ENCODE measurements at places on chromosomes 4 and X.

DNA sequence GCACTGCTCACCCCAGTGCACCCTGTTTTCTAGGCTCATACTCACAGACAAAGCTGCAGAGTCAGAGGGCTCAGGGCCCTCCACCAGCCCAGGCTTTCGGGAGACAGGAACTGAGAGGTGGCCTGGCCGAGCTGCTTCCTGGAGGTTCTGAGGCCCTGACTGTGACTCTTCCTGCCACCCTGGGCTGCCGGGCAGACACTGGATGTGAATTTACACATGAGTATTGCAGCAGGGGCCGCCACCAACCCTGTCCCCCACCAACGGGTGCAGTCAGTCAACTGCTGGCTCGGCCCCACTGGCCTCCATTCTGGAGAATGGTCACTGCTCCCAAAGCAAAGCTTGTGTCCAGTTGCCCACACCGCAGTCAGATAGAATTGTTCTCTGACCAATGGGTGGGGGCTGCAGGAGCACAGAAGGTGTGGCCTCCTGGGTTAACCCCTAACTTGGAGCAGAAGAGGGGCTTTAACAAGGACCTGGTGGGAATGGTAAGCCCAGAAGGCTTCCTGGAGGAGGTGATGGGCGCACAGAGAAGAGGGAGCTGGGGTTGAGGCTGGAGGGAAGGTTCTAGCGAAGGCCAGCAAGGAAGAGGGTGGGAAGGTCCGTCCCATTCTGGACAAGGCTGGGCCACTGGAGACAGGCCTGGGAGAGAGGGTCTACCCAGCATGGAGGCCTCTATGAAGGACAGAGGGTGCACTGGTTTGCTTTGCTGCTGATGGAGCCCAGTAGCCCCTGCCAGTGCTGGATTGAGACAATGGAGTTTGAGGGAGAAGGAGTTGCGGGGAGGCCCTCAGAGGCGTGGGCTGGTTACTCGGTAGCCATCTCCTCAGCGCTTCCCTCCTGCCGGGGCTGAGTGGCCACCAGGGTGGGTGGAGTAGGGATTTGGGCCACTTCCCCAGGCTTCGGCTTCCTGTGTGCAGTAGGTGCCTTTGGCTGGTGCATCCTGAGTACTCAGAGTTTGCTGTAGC is 135.3 kb downstream of the CPZ start:
- peak; percentile 35 for DNase-seq
- no peaks in the 10 kb centered on the region for H3K36me3 ChIP-seq
- no peaks in the 10 kb centered on the region for H3K4me1 ChIP-seq
- H3K27ac ChIP-seq, result no peak overlapping the region
- no peak overlapping the region for H3K4me3 ChIP-seq
- H3K27me3 ChIP-seq, result peaks cover 17% of the 10 kb centered on the region

DNA sequence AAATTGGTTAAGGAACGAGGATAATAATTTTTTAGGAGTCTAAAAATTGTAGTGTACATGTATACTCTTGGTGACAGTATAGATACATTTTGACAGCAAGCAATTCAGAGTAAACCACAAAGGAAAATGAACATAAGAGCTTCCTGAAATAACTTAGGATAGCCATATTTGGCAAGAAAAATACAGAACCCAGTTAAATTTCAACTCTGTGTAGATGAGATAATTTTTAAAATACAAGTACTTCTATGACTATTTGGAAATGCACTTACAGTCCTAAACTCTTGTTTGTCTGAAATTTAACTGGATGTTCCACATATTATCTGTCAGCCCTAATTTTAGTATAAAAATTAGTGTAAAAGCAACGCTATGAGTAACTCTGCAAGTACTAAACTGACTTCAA is 124.4 kb upstream of the PCDH18 start:
- no peaks in the 10 kb centered on the region for H3K27me3 ChIP-seq
- no peak overlapping the region for H3K27ac ChIP-seq
- H3K4me3 ChIP-seq, result no peak overlapping the region

- peaks cover 32% of the 10 kb centered on the region for H3K4me1 ChIP-seq
- DNase-seq, result no peak
- peak overlapping the region; percentile 90 for H3K4me3 ChIP-seq
- peak overlapping the region; percentile 98 for H3K27ac ChIP-seq
- peaks cover 3% of the 10 kb centered on the region for H3K27me3 ChIP-seq
Observed at GRCh38 chr4:185201977-185202962, 1.5 kb downstream of the CFAP97 start.

DNA sequence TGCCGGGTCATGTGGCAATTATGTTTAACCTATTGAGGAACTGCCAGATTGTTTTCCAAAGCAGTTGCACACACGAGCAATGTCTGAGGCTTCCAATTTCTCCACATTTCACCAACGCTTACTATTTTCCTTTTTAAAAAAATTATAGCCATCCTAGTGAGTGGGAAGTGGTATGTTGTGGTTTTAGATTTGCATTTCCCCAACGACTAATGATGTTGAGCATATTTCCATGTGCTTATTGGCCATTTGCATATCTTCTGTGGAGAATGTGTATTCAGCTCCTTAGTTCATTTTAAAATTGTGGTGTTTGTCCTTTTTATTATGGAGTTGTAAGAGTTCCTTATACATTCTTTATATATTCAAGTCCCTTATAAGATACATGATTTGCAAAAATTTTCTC is 60.2 kb downstream of the MTMR1 start:
- no peak for DNase-seq

GRCh38 chr4:165540206-165540830 is 161.5 kb downstream of the CPE start:
- no peaks in the 10 kb centered on the region for H3K36me3 ChIP-seq
- H3K27ac ChIP-seq, result no peak overlapping the region
- H3K27me3 ChIP-seq, result peaks cover 28% of the 10 kb centered on the region

GRCh38 chr4:40144716-40145115 is 52.1 kb upstream of the RHOH start:
- H3K27me3 ChIP-seq, result no peaks in the 10 kb centered on the region
- DNase-seq, result no peak
- no peak overlapping the region for H3K4me3 ChIP-seq
- no peaks in the 10 kb centered on the region for H3K4me1 ChIP-seq

DNA sequence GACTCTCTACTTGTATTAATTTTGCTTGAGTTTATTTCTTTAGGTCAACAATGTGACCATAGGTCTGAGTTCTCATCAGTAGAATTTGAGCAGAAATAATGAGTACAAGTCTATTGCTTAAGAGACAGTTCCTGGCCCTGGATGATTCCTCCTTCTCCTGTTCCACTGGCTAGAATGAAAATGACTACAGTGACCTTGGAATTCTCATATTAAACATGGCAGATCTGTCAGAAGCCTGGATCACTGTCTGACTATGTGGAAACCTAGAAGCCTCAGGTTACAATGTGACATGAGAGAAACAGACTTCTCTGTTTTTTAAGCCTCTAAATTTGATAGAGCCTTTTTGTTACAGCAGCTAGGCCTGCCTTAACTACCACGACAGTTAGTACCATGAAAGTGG is 82.9 kb upstream of the MED14 start:
- DNase-seq, result no peak
- no peak overlapping the region for H3K27ac ChIP-seq
- no peaks in the 10 kb centered on the region for H3K27me3 ChIP-seq
- H3K4me1 ChIP-seq, result no peaks in the 10 kb centered on the region
- H3K36me3 ChIP-seq, result no peaks in the 10 kb centered on the region

Measured in mesothelial cell of epicardium (in vitro differentiated cells).